ENCODE measurements at places on chromosomes 5 and 9.
A peak's percentile ranks its signal among the peaks of the same experiment; 100 is the strongest.

DNA sequence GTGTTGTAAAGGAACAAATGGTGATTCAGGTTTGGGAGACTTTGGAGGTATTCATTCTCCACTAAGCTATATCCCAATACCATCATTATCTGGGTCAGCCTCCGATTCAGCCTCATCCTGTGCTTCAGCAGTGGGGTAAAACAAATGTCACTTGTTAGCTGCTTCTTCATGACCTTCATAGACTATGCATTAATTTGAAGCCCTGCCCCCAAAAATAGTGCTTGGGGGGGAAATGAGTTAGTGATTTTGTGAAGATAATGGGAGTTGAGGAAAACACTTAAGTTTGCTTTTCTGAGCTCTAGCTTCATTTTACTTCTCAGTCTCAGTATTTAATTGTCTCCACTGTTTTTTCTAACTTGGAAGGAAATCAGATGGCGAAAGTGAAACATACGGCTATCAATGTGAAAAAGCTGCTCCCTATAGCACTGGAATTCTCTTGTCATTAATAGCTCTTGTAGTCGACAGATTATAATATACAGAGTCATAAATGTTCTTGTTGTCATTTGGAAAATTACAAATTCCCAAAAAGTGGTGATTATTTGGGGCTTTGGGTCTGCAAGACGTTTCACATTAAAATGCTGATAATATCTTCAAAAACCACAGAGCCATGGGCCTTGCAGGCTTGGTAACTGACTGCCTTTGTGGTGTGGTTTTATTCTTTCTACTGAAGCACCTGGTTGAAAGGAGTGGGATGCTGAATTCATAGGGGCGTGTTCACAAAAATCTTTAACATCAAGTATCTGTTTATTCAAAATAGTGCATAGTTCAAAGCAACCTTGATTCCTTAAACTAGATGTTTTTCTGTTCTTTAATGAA lies 40.0 kb downstream of the PIK3R1 start:
- DNase-seq, result no peak

GRCh38 chr5:38809388-38810359 lies 36.1 kb upstream of the OSMR start:
- DNase-seq, result peak; percentile 84

DNA sequence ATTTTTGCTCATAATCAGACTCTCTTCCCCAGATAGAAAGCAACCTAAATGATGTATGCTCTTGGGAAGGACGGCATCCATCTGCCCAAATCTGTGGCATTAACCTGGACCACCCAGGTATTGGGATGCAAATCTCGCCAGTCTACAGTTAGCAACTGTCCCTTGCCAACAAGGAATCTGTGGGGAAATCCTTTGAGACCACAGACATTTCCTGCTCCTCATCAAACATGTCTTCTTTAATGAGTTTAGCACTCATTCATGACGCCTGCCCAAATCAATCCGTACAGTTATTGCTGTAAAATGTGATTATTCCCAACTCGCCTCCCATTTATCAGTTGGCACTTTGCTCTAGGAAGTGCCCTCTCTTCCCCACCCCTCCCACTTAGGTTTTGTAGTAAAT lies 7.8 kb downstream of the ROR2 start:
- DNase-seq, result peak; percentile 17

GRCh38 chr5:178152491-178153444 lies 917 bp downstream of the NHP2 start:
- no peak for DNase-seq

GRCh38 chr5:112586596-112587062 lies 151.1 kb upstream of the APC start:
- no peak for DNase-seq

GRCh38 chr5:159763562-159763961 lies 152.7 kb upstream of the ADRA1B start:
- no peak for DNase-seq

GRCh38 chr9:126979461-126979860 lies 64.9 kb downstream of the RALGPS1 start:
- no peak for DNase-seq

GRCh38 chr9:16726029-16726428 lies 144.4 kb downstream of the BNC2 start:
- DNase-seq, result peak; percentile 71

- DNase-seq, result no peak
Measured at GRCh38 chr5:65816729-65817128, 94.7 kb downstream of the NLN start.

DNA sequence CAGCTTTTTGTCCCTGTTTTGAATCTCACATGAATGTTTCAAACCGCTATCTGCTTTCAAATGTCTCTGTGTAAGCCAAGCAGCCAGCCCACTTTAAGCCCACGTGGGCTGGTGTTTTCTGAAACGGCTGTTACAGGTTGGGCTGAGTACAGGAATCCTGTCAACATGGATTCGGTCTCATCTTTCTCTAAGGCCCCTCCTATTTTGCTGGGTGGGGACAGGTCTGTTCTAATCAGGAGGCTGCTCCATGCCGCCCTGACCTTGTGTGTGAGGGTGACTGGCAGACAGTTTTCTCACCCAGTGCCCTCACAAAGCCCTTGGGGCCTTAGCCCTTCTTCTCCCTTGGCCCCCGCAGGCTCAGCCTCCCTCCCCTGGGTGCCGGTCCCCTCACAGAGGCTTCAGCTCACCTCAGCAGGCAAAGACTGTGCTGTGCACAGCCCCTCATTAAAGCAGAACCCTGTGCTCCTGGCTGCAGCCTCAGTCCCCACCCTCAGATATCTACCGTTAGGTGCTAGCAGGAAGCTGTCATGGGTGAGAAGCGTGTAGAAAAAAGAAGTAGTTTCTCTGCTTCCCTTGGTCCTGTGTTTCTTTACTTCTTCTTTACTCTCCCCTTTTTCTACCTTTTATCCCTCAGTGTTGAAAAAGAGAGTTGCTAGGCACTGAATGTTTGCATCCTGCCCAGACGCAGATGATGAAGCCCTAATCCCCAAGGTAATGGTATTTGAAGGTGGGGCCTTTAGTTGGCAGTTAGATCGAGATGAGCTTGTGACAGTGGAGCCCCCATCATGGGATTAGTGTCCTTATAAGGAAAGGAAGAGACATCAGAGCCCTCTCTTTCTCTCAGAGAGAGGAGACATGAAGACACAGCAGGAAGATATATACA lies 205.7 kb downstream of the ADAMTS12 start:
- no peak for DNase-seq

DNA sequence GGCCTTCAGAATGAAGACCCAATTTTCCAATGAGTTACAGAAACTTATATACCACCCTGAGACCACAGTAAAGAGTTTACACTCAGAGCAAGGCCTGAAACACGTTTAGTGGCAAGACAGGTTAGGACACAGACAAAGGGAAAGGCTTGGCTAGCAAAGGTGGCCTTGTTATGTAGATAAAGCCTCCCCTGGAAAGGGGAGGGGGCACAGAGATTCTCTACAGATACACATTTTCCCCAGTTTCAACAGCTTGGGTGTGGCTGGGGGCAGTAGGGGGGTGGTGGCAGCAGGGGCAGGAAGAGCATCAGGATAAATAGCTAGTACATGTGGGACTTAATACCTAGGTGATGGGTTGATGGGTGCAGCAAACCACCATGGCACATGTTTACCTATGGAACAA lies 51.9 kb upstream of the PPP1R2B start:
- DNase-seq, result no peak

GRCh38 chr9:115604831-115605483 lies 487.0 kb upstream of the TNC start:
- DNase-seq, result peak; percentile 98

DNA sequence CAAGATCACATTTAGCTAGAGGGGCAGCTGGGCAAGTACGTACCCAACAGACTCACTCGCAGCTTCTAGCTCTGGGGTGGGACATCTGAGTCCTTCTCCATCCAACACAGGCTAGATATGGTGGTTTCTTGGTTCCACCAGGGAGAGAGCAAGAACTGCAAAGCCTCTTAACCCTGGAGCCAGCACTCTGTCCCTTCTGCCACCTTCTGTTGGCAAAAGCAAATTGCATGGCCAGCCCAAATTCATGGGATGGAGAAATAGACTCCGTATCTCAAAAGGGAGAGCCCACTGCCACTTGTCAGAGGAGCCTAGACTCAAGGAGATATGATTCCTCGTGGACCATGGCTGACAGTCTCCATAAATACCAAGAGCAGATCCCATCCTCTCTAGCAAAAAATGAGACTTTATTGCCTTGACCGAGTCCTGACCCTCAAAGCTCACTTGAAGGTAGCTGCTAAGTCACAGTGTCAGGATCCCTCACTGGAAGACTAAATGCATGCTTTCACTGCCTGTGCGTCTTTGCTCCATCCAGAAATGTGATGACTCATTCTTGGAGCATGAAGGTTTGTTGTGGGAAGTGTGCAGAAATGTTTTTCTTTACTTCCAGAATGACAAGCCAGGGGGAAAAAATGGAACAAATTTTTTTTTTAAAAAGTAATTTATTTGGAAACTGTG lies 28.8 kb upstream of the ROR2 start:
- peak; percentile 91 for DNase-seq

GRCh38 chr9:84101964-84102632 lies 121.5 kb downstream of the RMI1 start:
- no peak for DNase-seq

GRCh38 chr5:65721050-65721719 lies 724 bp downstream of the SGTB start:
- DNase-seq, result peak; percentile 72

- DNase-seq, result no peak
Measured at GRCh38 chr5:35822511-35822910, 34.2 kb upstream of the IL7R start.

DNA sequence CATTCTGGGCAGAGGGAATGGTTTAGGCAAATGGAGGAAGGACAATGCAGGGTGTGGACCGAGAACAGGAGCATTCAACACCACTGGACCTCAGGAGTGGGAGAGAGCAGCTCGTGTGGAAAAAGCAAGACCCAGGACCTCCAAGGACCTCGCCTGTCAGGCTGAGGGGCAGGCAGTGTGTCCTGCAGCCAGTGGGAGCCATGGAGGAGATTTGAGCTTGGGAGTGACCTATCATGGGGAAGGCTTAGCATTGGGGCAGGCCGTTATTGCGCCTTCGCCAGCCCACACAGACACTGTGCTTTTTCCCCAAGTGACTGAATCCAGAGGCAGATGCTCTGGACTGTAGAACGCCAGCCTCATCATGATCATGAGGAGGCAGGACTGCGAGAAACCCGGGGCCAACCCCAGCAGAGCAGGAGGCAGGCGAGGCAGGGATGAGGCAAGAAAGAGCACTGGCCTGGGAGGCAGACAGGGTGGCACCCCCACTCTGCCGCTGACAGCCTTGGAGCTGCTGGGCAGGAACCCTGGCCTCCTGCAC lies 3.3 kb downstream of the CDHR2 start:
- DNase-seq, result no peak

DNA sequence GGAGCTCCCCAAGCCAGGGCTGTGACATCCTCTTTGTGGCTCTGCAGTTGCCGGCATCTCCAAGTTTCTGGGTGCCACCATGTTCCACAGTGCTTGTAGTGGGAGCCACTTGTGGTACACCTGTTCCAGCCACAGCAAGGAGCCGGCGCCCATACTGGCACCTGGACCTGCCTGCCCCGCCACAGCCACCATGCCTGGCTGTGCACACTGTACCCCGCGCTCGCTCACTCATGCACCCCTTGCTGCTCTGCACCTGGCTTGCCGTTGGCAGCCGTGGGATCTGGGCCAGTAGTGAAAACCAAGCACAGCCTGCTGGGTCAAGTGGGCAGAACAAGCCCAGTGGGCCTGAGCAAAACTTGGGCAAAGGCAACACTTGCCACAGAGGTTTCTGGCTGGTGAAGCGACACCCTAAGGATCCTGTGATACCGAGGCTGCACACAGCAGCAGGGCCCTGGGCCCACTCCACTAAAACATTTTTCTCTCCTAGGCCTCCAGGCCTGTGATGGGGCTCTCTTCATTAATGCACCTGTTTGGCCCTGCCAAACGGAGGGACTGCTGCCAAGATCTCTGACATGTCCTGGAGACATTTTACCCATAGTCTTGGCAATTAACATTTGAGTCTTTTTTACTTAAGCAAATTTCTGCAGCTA lies 2.8 kb downstream of the TRIM36 start:
- no peak for DNase-seq

- DNase-seq, result peak; percentile 76
Measured at GRCh38 chr5:132190161-132190817, 37.4 kb downstream of the P4HA2 start.

DNA sequence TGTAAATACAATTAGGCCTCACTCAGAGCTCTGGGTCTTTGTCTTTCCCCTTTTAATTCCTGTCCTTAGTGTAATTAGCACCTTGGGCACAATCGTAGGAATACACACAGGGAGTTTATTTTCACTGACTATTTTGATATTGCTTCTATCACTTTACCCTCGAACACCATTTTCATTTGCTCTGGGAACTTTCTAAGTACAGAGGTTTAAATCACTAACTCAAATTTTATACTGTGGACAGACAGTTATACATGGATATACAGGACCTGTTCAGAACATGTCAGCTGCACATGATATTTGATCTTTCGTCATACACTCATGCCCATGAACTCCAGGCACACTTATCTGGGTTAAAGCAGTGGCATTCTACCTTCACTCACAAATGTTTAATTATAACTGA lies 217.8 kb upstream of the TMEM161B start:
- DNase-seq, result no peak

DNA sequence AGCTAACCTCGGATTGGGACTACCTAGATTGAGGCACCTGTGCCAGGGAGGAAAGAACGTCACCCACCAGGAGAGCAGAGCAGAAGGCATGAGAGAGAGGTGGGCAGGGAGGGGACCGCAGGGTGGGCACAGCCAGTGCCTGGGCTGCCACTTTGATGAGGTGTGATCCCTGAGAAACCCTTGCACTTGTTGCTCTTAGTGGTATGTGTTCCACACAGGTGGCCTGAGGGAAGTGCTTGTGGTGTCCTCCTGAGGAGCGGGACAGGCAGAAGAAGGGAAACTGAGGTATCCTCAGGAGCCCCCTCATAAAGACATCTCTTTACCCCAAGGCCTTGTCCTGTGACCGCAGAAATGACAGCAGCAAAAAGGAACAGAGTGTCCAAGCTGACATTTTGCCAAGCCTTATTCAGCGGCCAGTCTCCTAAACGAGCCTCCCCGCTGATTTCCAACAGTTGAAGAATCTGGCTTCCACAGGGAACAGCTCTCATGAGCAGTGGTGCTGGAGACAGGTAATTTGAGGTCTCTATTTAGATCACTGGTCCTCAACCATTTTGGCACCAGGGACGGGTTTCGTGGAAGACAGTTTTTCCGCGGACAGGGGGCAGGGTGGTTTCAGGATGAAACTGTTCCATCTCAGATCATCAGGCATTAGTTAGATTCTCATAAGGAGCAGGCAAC lies 82.4 kb downstream of the FOXD1 start:
- DNase-seq, result no peak

GRCh38 chr9:137245450-137246421 lies 4.6 kb downstream of the TUBB4B start:
- DNase-seq, result no peak

GRCh38 chr5:99771296-99771695 lies 763.9 kb upstream of the FAM174A start:
- no peak for DNase-seq

Data from fibroblast of skin of scalp (primary cell).